ENCODE measurements at places on chromosomes 2 and 18.

DNA sequence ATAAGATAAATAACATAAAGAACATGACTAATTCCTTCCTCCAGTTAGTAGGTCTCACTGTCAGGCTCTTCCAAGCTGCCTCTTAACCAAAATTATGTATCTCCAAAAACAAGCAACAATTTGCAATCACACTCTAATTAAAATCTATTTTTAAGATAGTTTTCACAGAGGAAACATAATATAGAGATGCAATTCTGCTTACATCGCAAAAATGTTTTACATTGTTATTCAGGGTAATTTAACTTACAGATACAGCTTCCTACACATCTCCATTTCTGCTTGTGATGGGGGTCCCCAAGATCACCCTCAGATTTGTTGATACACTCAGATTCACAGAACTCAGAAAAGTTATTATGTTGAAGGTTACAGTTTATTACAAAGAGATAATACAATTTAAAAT lies 115.5 kb downstream of the DSC3 start:
- no peak for DNase-seq

DNA sequence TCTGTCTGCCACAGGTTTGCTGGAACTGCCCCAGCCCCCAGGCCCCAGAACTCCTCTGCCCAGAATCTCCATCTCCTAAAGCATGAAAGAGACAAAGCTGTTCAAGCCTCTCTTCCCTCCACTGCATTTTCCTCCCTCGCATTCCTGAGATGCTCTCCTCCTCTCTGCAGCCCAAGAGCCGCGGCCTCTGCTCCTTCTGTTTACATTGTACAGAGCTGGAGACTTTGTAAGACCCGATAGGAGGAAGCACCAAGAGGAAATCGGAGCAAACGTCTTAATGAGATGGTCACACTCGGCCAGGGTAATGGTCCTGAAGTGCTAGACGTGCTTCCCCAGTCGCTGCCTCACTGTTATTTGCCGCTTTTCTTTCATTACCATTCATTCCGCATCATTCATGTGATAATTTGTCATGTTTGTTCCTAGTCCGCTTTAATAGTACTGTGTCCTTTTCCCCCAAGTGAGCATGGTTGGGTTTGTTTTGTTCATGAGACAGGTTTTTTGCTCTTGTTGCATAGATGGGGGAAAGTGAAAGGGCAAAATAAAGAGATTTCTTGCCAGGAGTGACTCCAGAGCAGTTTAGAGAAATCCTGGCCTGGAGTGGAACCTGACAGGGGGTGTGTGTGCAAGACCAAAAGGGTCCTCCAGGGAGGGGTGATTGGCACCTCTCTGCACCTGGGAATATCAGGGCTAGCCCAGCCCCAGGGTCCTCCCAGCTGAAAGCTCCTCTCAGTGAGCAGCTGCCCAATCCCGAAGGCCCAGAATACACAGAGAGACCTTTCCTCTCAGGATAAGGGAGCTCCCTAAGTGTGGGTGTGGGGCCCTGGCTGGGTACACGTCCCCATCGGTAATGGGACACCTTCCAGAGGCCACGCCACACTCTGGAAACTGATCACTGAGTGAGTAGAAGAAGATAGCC lies 44.9 kb upstream of the ID2 start:
- peak; percentile 61 for DNase-seq

- DNase-seq: peak; percentile 85
These were observed 102.3 kb downstream of the SPTBN1 start for GRCh38 chr2:54558188-54559005.

- DNase-seq: no peak
These were observed 161.4 kb downstream of the RPIA start for GRCh38 chr2:88852753-88853402.

DNA sequence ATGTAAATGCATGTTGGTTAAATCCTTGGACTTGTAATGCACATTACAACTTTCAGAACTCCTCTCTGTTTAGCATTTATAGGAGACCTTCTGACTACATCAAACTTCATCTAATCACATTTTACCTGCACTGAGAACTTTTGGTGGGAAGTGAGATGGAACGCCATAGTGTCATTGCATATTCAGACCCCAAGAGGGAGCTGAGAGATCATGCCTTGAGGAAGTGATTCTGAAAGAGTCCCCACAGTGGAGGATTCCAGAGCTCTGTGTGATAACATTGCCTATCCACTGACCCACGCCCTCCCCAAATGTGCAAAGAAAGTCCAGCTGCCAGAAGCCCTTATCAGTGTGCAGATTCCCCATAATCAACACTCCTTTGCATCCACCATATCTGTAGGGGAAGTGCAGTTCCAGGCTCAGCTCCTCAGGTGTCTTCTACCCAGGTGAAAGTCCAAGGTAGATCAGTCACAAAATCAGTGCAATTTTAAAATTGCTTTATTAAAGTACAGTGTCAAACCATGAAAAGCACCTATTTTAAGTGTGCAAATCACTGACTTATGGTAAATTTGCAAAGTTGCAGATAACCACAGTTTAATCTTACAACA lies 212.4 kb downstream of the RPIA start:
- DNase-seq: peak; percentile 22

DNA sequence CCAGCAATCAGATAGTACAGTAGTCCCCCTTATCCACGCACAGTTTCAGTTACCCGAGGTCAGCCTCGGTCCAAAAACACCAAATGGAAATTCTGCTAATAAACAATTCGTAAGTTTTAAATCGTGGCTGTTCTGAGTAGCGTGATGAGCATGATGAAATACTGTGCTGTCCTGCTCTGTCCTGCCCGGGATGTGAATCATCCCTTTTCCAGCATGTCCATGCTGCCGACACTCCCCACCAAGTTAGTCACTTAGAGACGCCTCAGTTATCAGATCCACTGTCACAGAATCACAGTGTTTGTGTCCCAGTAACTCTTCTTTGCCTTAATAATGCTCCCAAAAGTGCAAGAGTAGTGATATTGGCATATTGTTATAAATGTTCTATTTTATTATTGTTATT lies 62.1 kb downstream of the MEX3C start:
- no peak for DNase-seq

DNA sequence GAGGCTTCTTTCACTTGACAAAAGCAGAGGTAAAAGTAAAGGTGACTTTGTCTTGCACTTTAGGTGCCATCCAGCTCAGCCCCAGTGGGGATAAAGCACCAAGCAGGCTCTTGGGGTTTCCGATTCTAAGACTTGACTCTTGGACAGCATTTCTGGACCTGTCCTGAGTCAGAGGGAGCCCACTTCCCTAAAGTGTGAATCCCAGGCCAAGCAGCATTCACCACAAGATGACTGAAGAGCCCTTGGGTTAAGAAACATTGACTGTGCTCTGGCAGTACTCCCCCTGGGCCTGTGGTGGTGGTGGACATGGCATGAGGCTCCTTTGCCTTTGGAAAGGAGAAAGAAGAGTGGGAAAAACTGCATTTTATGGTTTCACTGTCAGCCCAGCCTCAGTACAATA lies 638.0 kb upstream of the VRK2 start:
- no peak for DNase-seq

DNA sequence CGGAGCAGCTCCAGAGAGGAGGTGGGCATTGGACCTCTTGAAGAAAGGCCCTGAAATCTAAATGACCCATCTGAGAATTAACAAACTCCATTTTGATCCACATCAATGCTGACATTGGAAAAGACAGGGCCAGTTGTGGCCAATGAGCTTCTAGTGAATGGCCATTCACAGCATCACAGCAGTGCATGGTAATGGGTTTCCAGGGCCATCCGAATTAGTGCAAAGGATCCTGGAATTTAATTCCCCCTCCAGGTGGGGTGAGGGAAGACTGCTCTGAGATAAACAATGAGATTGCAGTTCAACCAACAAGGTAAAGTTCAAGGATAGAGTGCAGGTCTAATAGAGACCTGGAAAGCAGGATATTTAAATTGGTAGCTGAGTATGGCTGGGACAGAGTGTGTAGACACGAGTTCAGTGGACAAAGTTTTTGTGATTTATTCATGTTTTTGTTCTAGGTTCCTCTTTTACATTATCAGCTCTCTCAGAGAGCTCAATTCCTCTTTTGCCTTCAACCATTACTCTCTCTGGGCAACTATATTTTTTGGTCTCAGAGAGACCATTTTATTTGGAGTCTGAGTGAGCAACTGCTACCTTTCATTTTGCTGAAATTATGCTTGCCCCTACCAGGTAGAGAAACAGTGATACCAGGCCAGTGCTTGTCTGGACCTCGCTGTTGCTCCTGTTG lies 5.0 kb downstream of the TACR1 start:
- DNase-seq: no peak
